ENCODE measurements at places on chromosomes 4 and X.
A peak's percentile ranks its signal among the peaks of the same experiment; 100 is the strongest.

DNA sequence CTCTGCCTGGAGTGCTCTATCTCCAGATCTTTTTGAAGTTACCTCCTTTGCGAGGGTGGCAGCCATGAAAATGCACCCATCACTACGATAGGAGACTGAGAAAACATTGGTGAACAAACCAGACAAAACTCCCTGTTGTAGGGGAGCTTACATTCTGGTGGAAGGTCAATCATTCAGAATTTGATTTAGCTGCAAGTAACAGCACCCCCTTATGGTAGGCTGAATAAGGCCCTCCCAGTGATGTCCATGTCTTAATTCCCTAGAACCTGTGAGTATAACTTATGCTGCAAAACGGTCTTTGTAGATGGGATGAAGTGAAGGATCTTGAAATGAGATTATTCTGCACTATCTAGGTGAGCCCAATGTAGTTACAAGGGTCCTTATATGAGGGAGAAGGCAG lies 5.6 kb upstream of the TEC start:
- DNase-seq: no peak

DNA sequence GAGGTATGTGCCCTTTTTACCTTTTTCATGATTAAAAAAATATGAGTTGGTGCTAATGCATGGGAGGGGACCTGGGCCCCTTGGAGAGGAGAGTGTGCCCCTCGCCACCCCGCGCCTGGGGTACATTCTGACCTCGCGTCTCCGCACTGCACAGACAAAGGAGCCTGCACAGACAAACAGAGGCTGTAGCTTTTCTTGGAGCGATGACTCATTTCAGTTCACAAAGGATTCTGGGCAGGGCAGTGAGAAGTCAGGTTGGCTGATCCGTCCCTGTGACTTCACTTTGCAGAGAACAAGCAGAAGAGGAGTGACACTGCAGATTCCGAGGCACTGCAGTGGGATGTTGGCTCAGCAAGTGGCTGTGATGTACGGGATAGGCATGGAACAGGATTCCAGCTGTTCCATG lies 82.9 kb downstream of the STOX2 start:
- peak; percentile 88 for DNase-seq

GRCh38 chr4:16169490-16169889 lies 56.8 kb downstream of the TAPT1 start:
- no peak for DNase-seq

GRCh38 chr4:55475394-55476243 lies 71.1 kb downstream of the CLOCK start:
- peak; percentile 21 for DNase-seq

- no peak for DNase-seq
These were observed 758 bp upstream of the NR3C2 start for GRCh38 chr4:148442832-148443511.

- no peak for DNase-seq
These were observed 37.9 kb downstream of the EREG start for GRCh38 chr4:74402692-74403456.

- no peak for DNase-seq
These were observed 25.2 kb downstream of the MANBA start for GRCh38 chr4:102735582-102735981.

- no peak for DNase-seq
These were observed 103.2 kb downstream of the VCX2 start for GRCh38 chrX:8067754-8068462.

DNA sequence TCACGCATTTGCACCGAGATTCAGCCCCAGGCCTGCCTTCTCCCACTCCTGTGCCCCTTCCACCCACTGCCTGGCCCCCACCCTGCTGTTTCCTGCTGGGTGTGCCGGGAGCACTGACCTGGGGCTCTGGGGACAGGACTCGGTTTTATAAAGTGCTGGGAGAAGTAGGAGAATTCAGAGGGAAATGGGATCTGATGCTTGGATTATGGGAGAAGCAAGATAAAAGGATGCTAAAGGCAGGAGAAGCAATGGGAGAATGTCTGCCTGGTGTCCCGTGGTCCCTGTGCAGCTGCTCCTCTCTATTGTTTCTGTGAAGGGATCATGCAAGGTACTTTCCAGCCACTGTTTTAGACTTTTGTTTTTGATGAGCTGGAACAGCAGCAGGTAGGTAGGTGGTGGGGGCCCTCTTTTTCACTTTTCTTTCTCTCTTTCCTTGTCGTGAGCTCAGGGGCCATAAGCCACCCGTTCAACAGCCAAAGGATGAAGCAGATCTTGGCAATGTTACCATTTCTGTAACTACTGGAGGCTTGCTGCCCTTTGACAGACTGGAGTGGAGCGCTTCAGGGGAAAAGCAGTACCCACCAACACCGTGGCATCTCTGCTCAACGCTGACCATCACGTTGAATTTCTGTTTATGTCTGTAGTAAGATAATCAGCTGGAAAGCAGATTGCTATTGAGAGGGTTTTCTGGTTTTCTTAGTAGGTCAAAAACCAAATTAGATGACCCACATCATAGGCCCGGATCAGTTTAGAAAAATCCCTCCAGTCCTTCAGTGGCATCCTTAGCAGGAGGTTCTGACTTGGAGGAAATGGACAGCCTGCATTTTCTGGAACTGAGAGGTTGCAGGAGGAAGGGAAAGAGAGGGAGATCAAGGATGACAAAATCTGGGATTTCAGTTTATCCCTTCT lies 63.8 kb upstream of the ENPP6 start:
- DNase-seq: no peak

DNA sequence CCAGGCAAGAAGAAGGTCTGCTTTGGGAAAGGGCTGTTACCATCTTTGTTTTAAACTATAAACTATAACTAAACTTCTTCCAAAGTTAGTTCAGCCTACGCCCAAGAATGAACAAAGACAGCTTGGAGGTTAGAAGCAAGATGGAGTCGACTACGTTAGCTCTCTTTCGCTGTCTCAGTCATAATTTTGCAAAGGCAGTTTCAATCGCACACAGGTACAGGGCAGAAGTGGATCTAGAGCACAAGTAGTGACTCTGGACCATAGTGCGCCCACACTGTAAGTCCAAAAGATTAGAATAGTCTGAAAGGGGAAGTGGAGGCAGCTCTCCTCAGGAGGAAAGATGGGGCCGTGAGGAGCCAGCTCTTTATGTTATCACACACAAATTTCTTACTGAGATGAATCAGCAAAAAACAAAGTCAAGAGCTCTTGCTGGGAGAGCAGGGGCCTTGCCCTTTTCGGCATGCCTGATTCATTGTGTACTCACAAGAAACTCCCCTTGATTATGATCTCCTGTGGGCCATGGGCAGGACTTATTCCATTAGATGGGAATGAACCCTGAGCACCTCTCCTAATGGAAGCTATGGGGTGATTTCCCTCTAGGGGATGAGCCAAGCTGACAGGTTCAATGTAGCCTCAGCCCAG lies 58.6 kb downstream of the FUNDC1 start:
- no peak for DNase-seq

- DNase-seq: peak; percentile 18
These were observed 337.9 kb upstream of the FGF13 start for GRCh38 chrX:139049465-139049864.

GRCh38 chr4:132124624-132124974 lies 1024.5 kb upstream of the PCDH10 start:
- DNase-seq: no peak

- no peak for DNase-seq
These were observed 266.8 kb upstream of the LDB2 start for GRCh38 chr4:17165286-17165685.

DNA sequence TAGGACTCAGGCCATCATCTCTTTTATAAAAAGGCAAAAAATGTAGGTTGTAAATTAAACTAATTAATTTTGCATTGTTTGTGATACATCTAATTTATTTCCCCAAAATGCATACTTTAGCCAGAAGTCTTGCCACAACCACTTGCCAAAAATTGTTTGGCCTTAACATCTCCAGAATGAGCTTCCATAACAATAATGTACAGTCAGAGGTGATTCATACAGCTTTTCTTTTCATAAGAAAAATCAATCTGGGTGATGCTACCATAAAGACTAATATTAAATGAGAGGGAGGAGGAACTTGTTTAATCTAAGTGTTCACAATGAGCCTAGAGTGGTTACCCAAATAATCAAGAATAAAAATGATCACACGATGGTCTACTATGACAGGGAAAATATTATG lies 59.3 kb downstream of the AMMECR1 start:
- DNase-seq: no peak

DNA sequence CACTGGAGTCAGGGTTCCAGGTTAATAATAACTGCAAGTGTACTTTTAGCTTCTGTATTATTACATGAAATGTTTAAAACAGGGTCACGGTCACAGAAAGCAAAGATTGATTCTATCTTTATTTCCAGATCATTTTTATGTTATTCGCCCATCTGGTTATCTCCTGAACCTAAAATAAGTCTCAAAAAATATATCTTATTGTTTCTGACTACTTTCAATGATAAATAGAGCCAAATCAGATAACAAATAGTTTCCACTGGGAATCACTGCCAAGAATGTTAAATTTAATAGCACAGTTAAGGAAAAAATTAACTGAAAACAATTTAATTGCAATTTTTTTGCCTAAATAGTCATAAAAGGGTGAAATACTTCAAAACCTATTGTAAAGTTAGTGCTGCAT lies 17.2 kb upstream of the VEGFD start:
- no peak for DNase-seq

DNA sequence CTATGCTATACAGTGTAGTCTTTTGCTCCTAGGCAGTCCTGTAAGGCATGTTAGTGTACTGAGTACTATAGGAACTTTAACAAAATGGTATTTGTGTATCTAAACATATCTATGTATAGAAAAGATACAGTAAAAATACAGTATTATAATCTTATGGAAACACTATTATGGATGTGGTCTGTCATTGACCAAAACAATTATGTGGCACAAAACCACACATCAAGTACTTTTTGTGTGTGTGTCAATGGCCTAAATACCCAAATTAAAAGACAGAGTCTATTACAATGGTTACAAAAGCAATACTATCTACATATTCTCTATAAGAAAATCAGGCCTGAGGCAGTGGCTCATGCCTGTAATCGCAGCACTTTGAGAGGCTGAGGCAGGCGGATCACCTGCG lies 610.2 kb upstream of the NDST4 start:
- DNase-seq: no peak

DNA sequence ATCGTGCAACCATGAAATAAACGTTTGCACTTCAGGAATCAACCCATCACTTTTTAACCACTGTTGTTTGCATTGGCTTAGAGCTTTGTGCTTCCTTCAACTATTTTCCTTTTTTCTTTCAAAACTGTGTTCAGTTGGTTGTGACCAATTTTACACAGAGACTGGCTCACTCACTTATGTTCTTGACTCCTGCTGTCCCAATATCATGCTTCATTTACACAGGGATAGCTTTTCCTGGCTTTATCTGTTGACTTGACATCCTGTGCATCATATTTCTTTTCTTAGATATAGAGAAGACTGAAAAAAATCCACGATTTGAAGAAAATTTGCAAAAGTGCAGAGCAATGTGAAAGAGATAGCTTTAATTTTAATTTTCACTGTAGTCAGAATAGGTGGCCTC lies 38.8 kb downstream of the REPS2 start:
- DNase-seq: no peak

- peak; percentile 61 for DNase-seq
These were observed 39.8 kb downstream of the GLRB start for GRCh38 chr4:157115613-157116335.

- no peak for DNase-seq
These were observed 133.7 kb downstream of the ANK2 start for GRCh38 chr4:113183032-113183605.

DNA sequence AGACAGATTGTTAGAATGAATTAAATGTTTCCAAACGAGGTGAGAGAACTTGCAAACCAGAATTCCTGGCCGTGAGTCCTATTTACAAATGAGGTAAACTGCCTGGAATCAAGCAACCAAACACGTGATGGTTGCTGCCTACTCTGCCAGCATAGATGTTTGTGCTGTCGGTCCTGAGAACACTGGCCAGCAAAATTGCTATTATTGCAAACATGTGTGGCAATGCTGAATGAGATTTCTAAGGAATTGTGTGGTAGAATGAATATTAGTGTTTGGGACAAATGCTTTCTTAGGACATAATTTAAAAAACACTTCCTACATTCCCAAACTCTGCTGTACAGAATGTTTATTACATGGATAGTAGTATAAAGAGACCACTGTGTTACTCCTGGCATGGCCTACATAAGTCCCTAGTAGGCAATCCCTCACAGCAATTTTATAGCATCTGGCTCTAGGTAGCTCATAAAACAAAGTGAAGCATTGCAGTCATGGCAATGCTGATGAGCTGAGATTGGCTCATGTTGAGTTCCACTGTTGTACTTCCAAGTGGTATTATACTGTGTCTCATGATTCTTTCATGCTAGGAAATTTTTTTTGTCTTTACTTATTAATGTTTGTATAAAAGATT lies 605.2 kb upstream of the EPHA5 start:
- DNase-seq: no peak

GRCh38 chr4:19478791-19479190 lies 772.9 kb upstream of the SLIT2 start:
- DNase-seq: no peak

GRCh38 chr4:145101091-145101490 lies 3.0 kb downstream of the ABCE1 start:
- DNase-seq: no peak

GRCh38 chrX:43878906-43879526 lies 3.2 kb downstream of the MAOB start:
- no peak for DNase-seq

DNA sequence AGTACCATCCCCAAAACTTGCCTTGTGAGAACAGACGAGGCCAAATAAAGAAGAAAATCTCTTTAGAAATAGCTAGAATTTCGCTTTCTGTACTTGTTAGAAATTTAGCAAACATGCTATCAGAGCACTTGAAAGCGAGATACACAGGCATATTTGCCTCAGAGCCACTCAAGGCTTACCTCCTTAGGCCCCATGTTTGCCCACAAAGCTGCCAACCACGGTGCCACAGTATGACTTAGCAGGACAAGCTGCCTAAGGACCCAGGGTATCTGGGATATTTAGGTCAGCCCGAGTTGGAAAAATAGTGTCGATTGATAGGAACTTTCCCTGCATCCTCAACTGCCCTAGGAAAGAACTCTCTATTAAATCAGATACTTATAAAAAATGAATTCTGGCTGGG lies 24.2 kb downstream of the NDNF start:
- no peak for DNase-seq

- DNase-seq: no peak
These were observed 127.8 kb upstream of the FAT1 start for GRCh38 chr4:186851291-186852072.

GRCh38 chrX:38881727-38882126 lies 80.5 kb downstream of the MID1IP1 start:
- no peak for DNase-seq

GRCh38 chr4:20288846-20289512 lies 37.3 kb downstream of the SLIT2 start:
- DNase-seq: no peak

DNA sequence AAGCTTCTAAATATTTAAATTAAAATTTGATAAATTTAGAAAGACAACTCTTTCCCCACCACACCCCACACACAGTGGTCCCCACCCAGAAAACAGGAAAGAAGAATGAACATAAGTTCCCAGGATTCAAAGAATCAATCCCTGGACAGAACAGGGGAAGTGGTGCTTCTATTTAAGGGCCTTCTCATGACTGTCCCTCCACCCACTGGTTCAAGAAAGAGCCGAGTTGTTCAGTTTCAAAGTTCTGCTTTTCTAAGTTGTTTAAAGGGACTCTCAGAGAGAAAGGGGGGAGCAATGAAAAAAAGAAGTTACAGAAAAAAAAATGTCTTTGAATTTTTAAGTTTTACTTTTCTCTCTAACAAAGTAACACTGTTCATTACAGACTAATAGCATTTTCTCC lies 195.8 kb downstream of the PDGFC start:
- DNase-seq: no peak
